Stimulated activated CD4-positive, alpha-beta T cell treated with anti-CD3 and anti-CD28 coated beads, Interleukin-12 subunit alpha, Interleukin-12 subunit beta, amount 100 ng/mL, for 24 hours (primary cell): ENCODE measurements at places on chromosomes 1 and 21.

GRCh38 chr21:34200288-34200905, 127.0 kb downstream of the MRPS6 start:
- DNase-seq: no peak

GRCh38 chr1:236465231-236465958, 58.4 kb upstream of the LGALS8 start:
- DNase-seq: no peak

DNA sequence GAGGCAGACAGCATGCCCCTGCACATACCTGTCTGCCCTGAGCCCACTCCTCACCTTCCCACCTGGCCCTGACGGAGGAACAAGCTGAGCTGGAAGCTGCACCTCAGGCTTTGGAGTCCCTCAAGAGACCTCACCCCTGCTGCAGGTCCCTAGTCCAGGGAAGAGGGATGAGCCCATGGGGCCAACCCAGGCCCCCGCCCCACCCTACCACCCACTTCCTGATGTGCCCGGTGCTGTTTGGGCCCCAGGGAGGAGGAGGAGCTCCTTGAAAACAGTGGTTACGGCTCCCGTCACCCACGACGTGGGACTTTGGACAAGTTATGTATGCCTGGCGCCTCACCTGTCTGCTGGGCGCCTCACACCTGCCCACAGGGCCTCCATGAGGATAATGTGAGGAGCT, 250.2 kb downstream of the NPHP4 start:
- no peak for DNase-seq

GRCh38 chr21:42125571-42126544, 54.7 kb downstream of the UMODL1 start:
- DNase-seq: no peak

- peak; percentile 38 for DNase-seq
Observed at GRCh38 chr1:6359216-6360116, 34.1 kb downstream of the ACOT7 start.
